GM10248 (cell line): ENCODE measurements at places on chromosomes 7 and 10.

GRCh38 chr10:106582291-106582690 is 582.2 kb downstream of the SORCS1 start:
- no peak for DNase-seq

DNA sequence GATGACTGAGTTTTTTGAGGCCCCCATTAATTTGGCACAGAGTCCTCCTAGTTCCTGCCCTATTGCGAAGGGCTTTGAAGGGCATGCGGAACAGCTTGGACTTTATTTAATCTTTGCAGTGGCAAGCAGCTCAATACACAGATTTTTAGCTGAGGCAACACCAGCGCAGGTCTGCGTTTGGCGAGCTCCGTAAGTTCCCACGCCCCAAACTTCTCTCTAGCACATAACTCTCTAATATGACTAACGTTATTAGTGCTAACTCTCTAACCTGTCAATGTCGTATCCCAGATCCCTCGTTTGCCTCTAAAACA is 366 bp upstream of the TAF3 start:
- no peak for DNase-seq

DNA sequence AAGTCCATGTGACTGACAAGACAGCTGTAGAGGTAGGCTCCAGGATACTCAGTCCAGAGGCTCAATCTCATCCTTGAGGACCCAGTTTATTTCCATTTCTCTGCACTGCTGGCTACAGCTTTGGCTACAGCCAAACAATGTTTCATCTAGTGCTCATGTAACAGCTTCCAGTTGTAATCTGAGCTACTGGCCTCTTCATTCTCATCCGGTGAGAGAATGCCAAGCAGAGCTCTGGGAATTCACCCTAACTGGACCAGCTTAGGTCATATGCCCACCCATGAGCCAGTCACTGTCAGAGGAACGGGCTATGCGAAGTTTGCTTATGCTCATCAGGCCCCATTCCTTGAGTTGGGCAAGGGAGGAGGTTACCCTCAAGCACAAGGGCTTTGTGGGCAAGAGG is 192.9 kb downstream of the EVX1 start:
- DNase-seq: no peak

- DNase-seq: no peak
Measured at GRCh38 chr10:82762641-82763040, 887.6 kb downstream of the NRG3 start.

DNA sequence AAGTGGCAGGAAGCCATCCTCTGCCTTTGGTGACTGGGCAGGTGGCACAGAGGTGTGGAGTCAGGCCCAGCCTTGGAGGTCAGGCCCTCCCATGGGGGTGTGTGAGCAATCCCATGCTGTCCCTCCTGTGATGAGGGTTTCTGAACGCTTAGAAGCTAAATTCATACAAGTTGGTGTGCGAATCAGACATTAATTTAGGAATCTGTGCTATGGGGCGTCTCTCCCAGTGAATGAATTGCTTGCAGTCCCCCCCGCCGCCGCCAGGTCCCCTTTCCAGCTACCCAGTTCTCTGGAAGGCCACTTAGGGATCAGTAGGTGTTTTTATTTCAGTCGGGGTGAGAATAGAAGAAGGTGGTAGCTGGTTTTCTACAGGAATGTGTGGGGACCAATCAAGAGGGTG is 37.5 kb downstream of the LRRC18 start:
- DNase-seq: no peak
